ENCODE measurements at places on chromosomes 11 and 22.

GRCh38 chr22:41661088-41661487 lies 27.6 kb downstream of the SNU13 start:
- no peak for DNase-seq

GRCh38 chr22:37560608-37561211 lies 430 bp downstream of the CDC42EP1 start:
- no peak for DNase-seq

DNA sequence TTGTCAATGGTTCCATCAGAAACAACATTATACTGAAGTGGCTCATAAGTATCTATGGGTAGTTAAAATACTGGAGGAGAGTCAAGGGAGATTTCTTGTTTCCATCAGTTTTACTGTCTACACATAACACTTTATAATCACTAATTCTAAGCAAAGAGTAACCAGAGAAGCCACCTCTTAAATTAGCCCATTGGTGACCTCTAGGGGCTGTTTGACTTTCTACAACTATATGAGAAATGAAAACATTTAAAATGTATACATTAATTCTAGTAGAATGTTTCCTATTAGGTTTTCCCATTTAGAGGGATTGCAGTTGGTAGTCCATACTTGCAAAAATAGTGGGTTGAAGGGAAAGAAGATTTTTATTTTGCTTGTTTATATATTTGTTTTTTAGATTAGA lies 504.3 kb downstream of the FAM181B start:
- DNase-seq, result peak; percentile 55

DNA sequence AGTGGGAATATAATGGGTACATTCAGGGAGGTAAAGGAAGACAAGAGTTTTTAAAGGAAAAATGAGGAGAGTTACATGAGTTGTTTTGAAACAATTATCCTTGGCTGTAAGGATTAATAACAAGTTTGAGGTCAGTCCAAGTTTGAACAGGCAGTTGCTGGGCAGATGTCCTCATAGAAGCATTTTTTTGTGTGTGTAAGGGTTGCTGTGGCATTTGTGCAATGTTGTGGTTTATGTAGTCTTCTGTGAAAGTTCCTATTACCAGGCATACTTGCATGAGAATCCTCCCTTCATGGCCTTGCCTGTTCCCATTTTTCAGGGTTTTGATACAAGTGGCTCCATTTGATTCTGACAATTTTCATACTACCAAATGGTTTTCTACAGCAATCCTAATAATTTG lies 400.2 kb downstream of the KCNA4 start:
- DNase-seq, result no peak

- DNase-seq, result no peak
Observed at GRCh38 chr22:28563636-28564035, 116.0 kb downstream of the TTC28 start.
